ENCODE measurements at places on chromosomes 11 and 22. TPM values are rescaled to one million over a fixed set of nuclear protein-coding genes. Genes with fewer than 3 reads are reported as not detected.

- no peaks in the 10 kb centered on the region for H3K36me3 ChIP-seq
- H3K27me3 ChIP-seq = no peaks in the 10 kb centered on the region
- peak; percentile 81 for DNase-seq
- H3K4me1 ChIP-seq = peaks cover 58% of the 10 kb centered on the region
- no peak overlapping the region for H3K4me3 ChIP-seq
Measured at GRCh38 chr11:61974766-61975631, 7.6 kb upstream of the FTH1 start.

DNA sequence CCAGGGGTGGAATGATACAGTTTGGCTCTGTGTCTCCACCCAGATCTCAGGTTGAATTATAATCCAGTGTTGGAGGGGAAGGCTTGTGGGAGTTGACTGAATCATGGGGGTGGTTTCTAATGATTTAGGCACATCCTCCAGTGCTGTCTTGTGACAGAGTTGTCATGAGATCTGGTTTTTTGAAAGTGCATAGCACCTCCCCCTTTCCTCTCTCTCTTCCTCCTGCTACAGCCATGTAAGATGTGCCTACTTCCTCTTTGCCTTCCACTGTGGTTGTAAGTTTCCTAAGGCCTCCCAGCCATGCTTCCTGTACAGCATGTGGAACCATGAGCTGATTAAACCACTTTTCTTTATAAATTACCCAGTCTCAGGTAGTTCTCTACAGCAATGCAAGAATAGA, 45.1 kb downstream of the THAP12 start:
- H3K27me3 ChIP-seq = no peaks in the 10 kb centered on the region
- H3K4me3 ChIP-seq = no peak overlapping the region
- no peak for DNase-seq
- no peak overlapping the region for H3K27ac ChIP-seq

GRCh38 chr11:69683764-69684333, 8.7 kb upstream of the LTO1 start:
- DNase-seq = no peak
- H3K4me3 ChIP-seq = no peak overlapping the region
- H3K27ac ChIP-seq = no peak overlapping the region
- H3K27me3 ChIP-seq = no peaks in the 10 kb centered on the region

DNA sequence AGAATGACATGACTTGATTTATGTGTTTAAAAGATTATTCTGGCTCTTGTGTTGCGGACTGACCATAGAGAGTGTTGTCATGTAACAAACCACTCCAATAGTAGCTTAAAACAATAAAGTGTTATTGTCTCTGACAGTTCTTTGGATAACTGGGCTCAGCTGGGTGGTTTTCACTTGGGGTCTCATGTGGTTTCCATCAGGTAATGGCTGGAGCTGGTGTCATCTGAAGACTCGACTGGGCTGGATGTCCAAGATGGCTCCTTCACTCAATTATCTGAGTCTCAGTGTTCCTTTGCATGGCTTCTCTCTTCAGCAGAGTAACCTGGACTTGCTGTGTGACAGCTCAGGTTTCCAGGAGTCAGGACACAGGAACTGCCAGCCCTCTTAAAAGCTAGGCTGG, 104.3 kb upstream of the NNMT start:
- H3K4me3 ChIP-seq = no peak overlapping the region
- peaks cover 46% of the 10 kb centered on the region for H3K4me1 ChIP-seq
- H3K27me3 ChIP-seq = no peaks in the 10 kb centered on the region
- peak overlapping the region; percentile 98 for H3K27ac ChIP-seq

- H3K4me1 ChIP-seq = peaks cover 11% of the 10 kb centered on the region
- no peaks in the 10 kb centered on the region for H3K27me3 ChIP-seq
- no peak overlapping the region for H3K4me3 ChIP-seq
Measured at GRCh38 chr11:66082946-66083698, 13.1 kb downstream of the PACS1 start.

SLC22A9 gene
- not detected for total RNA-seq

MYRF gene
- total RNA-seq = not detected

CHRM1 gene
- not detected for total RNA-seq

ISX gene
- total RNA-seq = not detected

MUC5AC gene
- total RNA-seq = 0.11 TPM
